NCI-H187 (cell line): ENCODE measurements at places on chromosomes 16 and 17.

DNA sequence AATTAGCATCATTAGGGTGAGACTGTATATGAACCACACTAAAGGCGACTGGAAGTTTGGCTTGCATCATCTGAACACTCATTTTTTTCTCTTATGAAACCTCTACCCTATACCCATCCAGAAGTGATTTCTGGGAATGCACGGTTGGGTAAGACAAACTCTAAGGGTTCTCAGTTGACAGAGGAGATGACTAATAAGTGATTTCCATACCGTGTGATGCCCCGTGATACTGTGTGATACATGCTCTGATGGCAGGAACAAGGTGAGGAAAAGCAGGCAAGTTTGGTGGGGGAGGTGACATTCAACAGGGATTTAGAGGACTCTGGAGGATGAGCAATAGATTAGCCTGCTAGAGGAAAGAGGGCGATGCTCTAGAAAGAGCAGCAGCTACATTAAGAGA, 156.4 kb upstream of the CCL2 start:
- no peak for DNase-seq

DNA sequence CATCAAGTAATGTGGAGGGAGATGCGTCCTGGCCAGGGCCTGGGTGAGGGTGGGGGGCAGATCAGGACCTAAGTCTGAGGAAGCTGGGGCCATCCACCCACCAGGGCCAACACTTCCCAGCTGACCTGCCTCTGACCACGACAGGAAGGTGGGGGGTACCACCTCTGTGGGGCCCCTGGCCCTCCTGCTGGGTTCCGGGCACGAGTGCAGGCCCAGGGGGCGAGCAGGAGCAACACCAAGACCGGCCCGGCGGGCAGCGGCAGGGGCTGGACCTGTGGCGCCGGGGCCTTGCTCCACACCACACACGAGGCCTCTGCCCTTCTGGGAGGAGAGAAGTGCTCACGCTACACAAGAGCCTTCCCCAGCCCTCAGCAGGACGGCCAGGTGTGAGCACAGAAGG, 13.3 kb downstream of the PDIA2 start:
- DNase-seq = no peak

DNA sequence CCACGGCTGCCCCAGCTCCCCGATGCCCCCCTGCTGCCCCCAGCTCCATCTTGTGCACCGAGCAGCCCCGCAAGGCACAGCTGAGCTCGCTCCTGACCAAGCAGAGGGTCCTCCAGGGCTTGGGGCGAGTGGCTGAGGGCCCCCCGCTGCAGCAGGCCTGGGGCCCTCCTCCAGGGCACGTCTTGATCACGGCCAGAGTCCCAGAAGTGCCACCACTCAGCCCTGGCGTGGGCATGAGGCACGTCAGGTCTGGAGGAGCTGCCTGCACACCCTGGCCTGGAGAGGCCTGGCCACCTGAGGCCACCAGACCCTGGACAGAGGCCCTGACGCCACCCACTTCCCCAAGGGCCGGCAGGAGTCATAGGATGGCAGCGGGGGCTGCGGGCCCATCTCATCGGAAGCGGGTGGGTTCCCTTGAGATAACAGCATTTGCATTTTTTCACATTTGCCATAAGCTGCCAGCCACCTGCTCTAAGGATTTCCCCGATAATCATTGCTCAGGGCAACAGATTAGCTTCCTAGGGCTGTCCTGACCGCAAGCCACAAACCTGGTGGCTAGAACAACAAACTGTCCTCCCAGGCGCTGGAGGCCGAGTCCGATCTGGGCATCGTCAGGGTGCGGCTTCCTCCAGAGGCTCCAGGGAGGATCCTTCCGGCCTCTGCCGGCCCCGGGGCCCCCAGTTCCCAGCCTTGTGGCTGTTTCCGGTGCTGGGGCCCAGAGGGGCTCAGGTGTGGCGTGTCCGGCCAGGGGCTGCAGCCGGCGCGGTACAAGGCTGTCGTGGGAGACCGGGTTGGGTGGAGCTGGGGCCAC, 23.9 kb upstream of the C1QTNF8 start:
- no peak for DNase-seq

- no peak for DNase-seq
Observed at GRCh38 chr16:9177861-9178260, 86.4 kb downstream of the HAPSTR1 start.

- no peak for DNase-seq
Observed at GRCh38 chr16:15631730-15632409, 11.1 kb downstream of the MARF1 start.

GRCh38 chr16:3485821-3486505, 9.3 kb downstream of the C16orf90 start:
- DNase-seq = no peak
